ENCODE measurements at places on chromosomes 3 and 15. TPM values are rescaled to one million over a fixed set of nuclear protein-coding genes. Genes with fewer than 3 reads are reported as not detected.

Gene TUSC7
- total RNA-seq = not detected

Gene MEX3B
- total RNA-seq = 3.6 TPM

Gene P2RY13
- total RNA-seq = 0.56 TPM

Gene MNS1
- 1.8 TPM for total RNA-seq

Gene GABRR3
- not detected for total RNA-seq

Gene MAP6D1
- 1.2 TPM for total RNA-seq

Gene RTP4
- total RNA-seq = 3.9 TPM

Gene ZNF860
- total RNA-seq = 1.2 TPM

Gene SNTN
- not detected for total RNA-seq

Gene CAND2
- total RNA-seq = 16.6 TPM

Gene BFSP2
- total RNA-seq = not detected

Gene COL6A6
- total RNA-seq = 0.71 TPM

Gene GP9
- not detected for total RNA-seq

Gene SIDT1
- total RNA-seq = 0.40 TPM

Gene NOX5
- 0.23 TPM for total RNA-seq

Gene OR5AC2
- not detected for total RNA-seq

Gene ATP13A3
- total RNA-seq = 53.4 TPM

Gene CCDC9B
- 20.7 TPM for total RNA-seq

Gene FBXO40
- 0.13 TPM for total RNA-seq

Gene PIF1
- total RNA-seq = not detected

Gene CADPS
- 3.0 TPM for total RNA-seq

Gene PLSCR4
- total RNA-seq = 54.8 TPM

Gene LIPC
- 0.30 TPM for total RNA-seq

Gene TMEM40
- total RNA-seq = not detected
